ENCODE measurements at places on chromosomes 5 and 9.

GRCh38 chr5:32027717-32028458 is 146.2 kb downstream of the GOLPH3 start:
- peak; percentile 10 for DNase-seq

- no peak for DNase-seq
Measured at GRCh38 chr5:74918232-74918669, 52.1 kb upstream of the FAM169A start.

GRCh38 chr5:67674159-67674655 is 477.6 kb upstream of the CD180 start:
- no peak for DNase-seq

DNA sequence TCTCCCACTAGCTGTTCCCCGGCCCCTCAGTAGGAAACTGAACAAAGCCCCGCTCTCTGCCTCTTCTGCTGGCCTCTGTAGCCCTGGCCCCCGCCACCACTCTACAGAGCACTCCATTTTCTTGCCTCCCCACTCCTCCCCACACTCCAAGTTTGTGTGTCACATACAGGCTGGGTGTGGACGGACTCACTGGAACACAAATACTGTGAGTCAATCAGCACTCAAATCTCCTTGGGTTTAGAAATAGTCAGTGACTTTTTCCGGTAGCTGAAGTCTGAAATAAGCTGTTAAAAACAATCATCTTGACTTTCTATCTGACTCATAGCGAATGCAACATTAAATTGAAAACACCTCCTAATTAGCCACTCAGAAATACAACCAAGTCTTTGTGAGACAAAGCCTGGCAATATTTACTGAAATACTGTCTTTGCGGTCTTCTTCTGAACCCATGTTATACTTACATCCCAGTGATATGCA is 122.5 kb downstream of the LHFPL2 start:
- DNase-seq: no peak

DNA sequence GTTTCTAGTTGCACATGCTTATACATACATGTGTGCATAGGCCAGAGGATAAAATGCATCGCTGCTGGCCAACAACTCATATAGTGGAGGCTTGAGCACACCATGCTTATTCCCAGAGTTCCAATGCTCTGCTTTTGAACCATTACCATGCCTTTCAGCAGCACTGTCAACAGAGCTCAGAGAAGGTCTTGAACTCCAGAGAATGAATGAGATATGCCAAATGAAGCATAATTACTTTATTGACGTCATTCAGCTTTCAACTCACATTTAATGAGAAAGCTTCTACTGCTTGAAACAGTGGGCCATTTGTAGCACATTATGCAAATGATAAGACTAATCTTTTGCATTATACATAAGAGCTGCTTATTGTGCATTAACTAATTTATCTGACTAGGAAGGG is 765.3 kb upstream of the GRAMD2B start:
- no peak for DNase-seq

DNA sequence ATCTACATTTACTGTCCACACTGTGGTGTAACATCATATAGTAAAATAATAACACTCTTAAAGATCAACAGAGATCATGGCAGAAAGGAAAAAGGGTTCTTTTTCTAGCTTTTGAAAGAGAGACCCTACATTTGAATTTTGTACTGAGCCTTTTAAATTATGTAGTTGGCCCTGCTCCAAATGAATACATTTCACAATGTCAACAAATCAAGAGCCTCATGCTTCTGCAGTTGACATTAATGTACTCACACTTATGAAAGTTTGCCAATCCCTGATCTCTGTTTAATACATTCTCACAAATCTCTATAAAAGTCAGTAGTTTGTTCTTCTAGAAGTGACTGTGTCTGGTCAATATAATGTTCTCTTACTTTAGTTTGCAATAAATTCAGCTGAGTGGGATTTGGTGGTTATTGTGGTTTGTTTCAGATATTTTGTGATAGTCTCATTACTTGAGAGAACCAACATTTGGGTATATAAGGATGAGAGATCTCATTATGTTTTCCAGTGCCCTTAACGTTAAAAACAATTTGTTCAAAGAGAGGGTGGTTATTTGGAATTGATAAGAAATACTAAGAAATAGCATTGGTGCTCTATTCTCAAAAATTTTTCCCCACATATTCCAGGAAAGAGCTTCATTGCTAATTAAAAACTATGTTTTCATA is 277.8 kb upstream of the FTMT start:
- no peak for DNase-seq

DNA sequence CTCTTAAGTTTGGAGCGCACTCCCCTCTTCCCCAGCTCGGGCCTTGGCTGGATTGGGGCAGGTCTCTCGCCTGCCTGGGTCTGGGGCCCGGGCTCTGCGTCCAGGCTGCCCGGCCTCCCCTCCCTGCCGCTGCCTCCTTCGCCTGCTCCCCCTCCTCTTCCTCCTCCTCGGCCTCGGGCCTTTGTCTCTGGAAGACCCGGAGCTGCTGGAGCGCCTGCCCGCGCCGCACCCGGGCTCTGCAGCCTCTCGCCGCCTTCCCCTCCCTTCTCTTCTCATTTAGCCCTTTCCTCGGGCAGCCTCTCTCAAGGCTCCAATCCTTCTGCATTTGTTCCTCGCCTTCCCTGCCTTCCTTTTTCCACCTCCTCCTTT is 218.5 kb downstream of the C9orf50 start:
- peak; percentile 43 for DNase-seq

- DNase-seq: no peak
Measured at GRCh38 chr5:103424026-103424425, 138.6 kb downstream of the NUDT12 start.
